ENCODE measurements at places on chromosomes 2 and 18.

DNA sequence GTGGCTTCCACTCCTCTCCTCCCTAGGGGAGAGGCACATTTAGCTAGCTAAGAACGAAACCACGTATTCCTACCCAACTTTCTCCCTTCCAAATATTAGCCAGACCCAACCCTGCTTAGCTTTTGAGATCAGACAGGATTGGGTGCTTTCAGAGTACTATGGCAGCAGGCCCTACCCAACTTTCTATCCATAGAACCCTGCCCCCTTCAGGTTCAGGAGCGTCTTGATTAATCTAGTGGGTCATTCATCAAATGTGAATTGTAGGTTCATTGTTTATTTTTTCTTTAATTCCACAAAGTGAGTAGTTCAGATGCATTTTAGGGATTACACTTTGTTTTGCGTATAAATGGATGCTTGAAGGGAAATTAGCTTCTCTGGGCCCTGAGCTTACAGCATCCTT is 188.3 kb downstream of the MIB1 start:
- no peaks in the 10 kb centered on the region for H3K36me3 ChIP-seq
- DNase-seq: no peak
- no peaks in the 10 kb centered on the region for H3K4me1 ChIP-seq
- H3K27me3 ChIP-seq: peaks cover 5% of the 10 kb centered on the region

GRCh38 chr2:233728723-233729301 is at the start of gene UGT1A3:
UGT1A3 (plus strand) TSS chr2:233729042; CDS start chr2:233729127, 85 bp downstream.
- peaks cover 8% of the 10 kb centered on the region for H3K27me3 ChIP-seq
- DNase-seq: no peak
- no peak within 1 kb of the TSS for H3K27ac ChIP-seq
- no peak within 1 kb of the TSS for H3K4me3 ChIP-seq
- H3K4me1 ChIP-seq: no peaks in the 10 kb centered on the region

GRCh38 chr2:202400941-202401340 is 24.8 kb downstream of the BMPR2 start:
- no peak for DNase-seq
- H3K4me3 ChIP-seq: no peak overlapping the region
- H3K27me3 ChIP-seq: no peaks in the 10 kb centered on the region
- peaks cover 4% of the 10 kb centered on the region for H3K4me1 ChIP-seq

- H3K36me3 ChIP-seq: no peaks in the 10 kb centered on the region
- no peak overlapping the region for H3K27ac ChIP-seq
- no peaks in the 10 kb centered on the region for H3K27me3 ChIP-seq
- no peak for DNase-seq
- H3K4me1 ChIP-seq: no peaks in the 10 kb centered on the region
These were observed 107.6 kb downstream of the LRP2 start for GRCh38 chr2:169254774-169255173.

DNA sequence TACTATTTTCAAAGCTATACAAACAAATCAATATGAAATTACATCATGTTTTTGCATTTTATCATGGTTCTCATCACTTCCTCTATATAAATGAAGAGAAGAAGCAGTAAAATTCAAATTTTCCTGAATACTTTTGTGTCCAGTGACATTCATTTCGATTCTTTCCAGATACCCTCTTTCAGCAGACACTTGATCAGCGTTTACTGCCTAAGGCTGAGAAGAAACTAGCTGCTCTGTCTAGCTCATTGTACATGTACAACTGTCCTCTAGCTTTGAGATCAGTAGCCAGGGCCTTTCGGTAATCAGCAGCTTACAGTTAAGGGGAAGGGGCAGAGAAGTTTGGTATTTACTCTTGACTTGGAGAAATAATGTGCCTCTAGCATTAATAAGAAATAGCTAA is 4.8 kb downstream of the VRK2 start:
- no peak overlapping the region for H3K4me3 ChIP-seq
- peaks cover 34% of the 10 kb centered on the region for H3K4me1 ChIP-seq
- no peak for DNase-seq
- peaks cover 51% of the 10 kb centered on the region for H3K36me3 ChIP-seq
- H3K27ac ChIP-seq: peak overlapping the region; percentile 24
- no peaks in the 10 kb centered on the region for H3K27me3 ChIP-seq

- H3K27me3 ChIP-seq: no peaks in the 10 kb centered on the region
- no peaks in the 10 kb centered on the region for H3K36me3 ChIP-seq
- no peak overlapping the region for H3K27ac ChIP-seq
- DNase-seq: no peak
- H3K4me1 ChIP-seq: no peaks in the 10 kb centered on the region
These were observed 59.1 kb upstream of the TMEM178A start for GRCh38 chr2:39606585-39606984.

GRCh38 chr2:215503381-215503780 is 67.5 kb upstream of the FN1 start:
- H3K27me3 ChIP-seq: no peaks in the 10 kb centered on the region
- no peak overlapping the region for H3K27ac ChIP-seq
- H3K4me3 ChIP-seq: no peak overlapping the region
- H3K36me3 ChIP-seq: no peaks in the 10 kb centered on the region
- H3K4me1 ChIP-seq: no peaks in the 10 kb centered on the region

DNA sequence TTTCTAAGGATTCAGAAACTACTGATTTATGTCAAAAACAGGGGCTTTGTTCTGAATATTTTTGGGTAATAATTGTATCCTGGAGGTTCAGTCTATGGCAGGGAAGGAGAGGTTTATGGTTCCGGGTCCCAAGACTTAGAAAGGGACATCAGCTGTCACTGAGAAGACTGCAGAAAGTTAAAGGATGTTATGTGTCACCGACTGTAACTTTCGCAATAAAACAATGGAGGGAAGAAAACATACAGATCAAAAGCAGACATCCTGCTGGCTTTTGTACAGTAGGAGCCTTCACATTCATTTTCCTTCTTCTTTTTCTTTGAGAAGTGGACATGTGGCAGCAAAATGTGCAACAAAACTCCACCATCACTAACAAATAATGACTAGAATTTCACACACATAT is 900.7 kb upstream of the SOX11 start:
- H3K27me3 ChIP-seq: no peaks in the 10 kb centered on the region
- DNase-seq: no peak
- no peak overlapping the region for H3K27ac ChIP-seq
- no peaks in the 10 kb centered on the region for H3K4me1 ChIP-seq
- no peaks in the 10 kb centered on the region for H3K36me3 ChIP-seq

GRCh38 chr2:72570413-72570812 is 255.4 kb downstream of the EXOC6B start:
- no peak overlapping the region for H3K4me3 ChIP-seq
- no peak overlapping the region for H3K27ac ChIP-seq
- no peaks in the 10 kb centered on the region for H3K27me3 ChIP-seq

DNA sequence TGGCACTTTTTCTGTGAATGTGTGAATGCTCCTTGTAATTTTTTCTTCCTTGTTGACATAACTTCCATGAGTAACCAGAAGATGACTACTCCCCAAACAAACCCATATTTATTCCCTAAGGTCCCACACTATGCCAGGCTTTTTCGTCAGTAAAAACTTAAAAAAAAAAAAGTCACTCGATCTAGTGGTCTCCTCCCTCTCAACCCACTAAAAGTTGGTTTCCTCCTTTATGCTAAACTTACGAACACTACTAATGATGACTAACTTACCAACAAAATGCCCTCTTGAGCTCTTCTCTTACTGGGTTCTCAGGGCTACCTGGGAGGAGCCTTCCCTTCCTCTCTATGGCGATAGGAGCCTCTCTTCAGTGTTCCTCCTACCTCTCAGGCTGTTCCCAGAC is 18.2 kb downstream of the ACVR1 start:
- no peaks in the 10 kb centered on the region for H3K4me1 ChIP-seq
- no peaks in the 10 kb centered on the region for H3K36me3 ChIP-seq
- DNase-seq: no peak
- no peak overlapping the region for H3K4me3 ChIP-seq
- H3K27me3 ChIP-seq: no peaks in the 10 kb centered on the region

- no peaks in the 10 kb centered on the region for H3K4me1 ChIP-seq
- H3K36me3 ChIP-seq: no peaks in the 10 kb centered on the region
- no peaks in the 10 kb centered on the region for H3K27me3 ChIP-seq
- no peak overlapping the region for H3K4me3 ChIP-seq
These were observed 563.4 kb downstream of the LRRTM4 start for GRCh38 chr2:76958749-76959148.

- no peaks in the 10 kb centered on the region for H3K36me3 ChIP-seq
- H3K4me3 ChIP-seq: peak overlapping the region; percentile 47
- peaks cover 90% of the 10 kb centered on the region for H3K4me1 ChIP-seq
- no peaks in the 10 kb centered on the region for H3K27me3 ChIP-seq
- peak overlapping the region; percentile 41 for H3K27ac ChIP-seq
These were observed 116.7 kb downstream of the LPIN1 start for GRCh38 chr2:11863103-11863502.

DNA sequence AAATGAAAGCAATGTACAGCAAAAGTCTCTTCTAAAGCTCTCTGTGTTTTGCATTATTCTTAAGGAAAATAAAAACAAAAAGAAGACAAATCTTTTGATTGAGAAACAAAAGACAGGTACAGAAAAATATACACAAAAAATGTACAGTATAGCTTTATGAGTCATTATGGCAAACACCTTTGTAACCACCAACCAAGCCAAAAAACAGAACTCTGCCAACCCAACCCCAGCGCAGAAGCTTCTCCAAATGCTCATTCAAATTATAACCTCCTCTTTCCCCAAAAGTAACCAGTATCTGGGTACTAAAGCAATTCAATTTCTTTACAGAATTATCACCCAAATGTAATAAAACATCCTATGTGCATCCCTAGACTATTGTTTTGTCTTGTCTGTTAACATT is 255.9 kb upstream of the STON1 start:
- H3K27me3 ChIP-seq: no peaks in the 10 kb centered on the region
- DNase-seq: no peak
- no peak overlapping the region for H3K27ac ChIP-seq
- H3K36me3 ChIP-seq: peaks cover 10% of the 10 kb centered on the region
- H3K4me3 ChIP-seq: no peak overlapping the region

DNA sequence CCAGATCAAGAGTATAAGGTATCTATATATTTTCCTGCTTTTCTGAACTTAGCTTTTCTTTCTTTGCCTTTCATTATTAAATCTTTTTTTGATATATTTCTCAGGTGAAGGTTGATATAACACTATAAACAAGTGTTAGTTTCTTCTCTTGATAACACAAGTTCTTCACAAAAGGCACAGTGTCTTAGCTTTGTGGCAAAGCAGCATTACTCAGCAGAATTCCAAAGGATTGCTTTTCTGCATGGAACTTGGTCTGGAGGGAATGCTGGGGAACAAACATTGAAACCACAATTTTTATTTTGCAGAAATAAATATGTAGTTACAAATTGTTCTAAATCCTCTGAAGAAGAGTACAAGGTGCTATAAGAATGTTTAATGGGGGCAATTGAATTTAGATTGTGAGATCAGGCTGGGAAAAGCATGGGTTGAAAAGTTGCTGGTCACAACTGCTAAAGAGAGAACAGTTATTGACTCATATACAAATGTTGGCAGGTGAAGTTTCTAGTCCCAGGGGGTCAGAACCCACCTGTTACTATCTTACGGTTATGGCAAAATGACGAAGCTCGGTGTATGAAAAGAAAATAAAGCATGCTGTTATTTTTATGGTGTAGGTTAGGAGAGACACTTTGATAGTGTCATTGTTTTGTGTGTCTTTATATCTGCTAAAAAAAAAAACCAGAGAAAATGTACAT is 68.2 kb downstream of the UBR3 start:
- no peak for DNase-seq
- H3K27ac ChIP-seq: no peak overlapping the region
- no peaks in the 10 kb centered on the region for H3K4me1 ChIP-seq
- no peaks in the 10 kb centered on the region for H3K27me3 ChIP-seq
- peaks cover 37% of the 10 kb centered on the region for H3K36me3 ChIP-seq

DNA sequence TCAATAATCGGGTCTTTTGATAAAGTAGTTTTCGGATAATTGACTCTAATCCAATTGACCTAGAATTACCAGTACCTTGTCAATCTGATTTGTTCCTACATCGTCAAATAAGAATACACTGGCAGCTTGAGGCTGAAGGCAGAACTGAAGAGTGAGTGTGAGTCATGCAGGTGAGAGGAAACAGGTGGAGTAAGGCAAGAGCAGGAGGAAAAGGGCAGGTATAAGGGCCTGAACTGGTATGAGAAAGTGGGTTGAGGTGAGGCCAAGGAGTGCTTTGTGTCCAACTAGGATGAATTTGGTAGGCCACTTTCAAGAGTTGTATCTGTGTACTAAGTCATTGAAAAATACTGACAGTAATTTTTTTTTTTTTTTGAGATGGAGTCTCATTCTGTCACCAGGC is 186.0 kb downstream of the ZNF385B start:
- no peaks in the 10 kb centered on the region for H3K36me3 ChIP-seq
- no peak overlapping the region for H3K4me3 ChIP-seq
- H3K27me3 ChIP-seq: peaks cover 2% of the 10 kb centered on the region

- no peak overlapping the region for H3K4me3 ChIP-seq
- H3K27me3 ChIP-seq: no peaks in the 10 kb centered on the region
- DNase-seq: no peak
- H3K27ac ChIP-seq: no peak overlapping the region
- no peaks in the 10 kb centered on the region for H3K36me3 ChIP-seq
These were observed 45.7 kb upstream of the RALBP1 start for GRCh38 chr18:9429662-9429993.

- peaks cover 15% of the 10 kb centered on the region for H3K36me3 ChIP-seq
- H3K27ac ChIP-seq: no peak overlapping the region
- peaks cover 22% of the 10 kb centered on the region for H3K4me1 ChIP-seq
These were observed 4.6 kb upstream of the PDK1 start for GRCh38 chr2:172551271-172551670.

- no peak overlapping the region for H3K4me3 ChIP-seq
- H3K4me1 ChIP-seq: no peaks in the 10 kb centered on the region
- H3K27me3 ChIP-seq: peaks cover 2% of the 10 kb centered on the region
- H3K36me3 ChIP-seq: no peaks in the 10 kb centered on the region
- no peak overlapping the region for H3K27ac ChIP-seq
- DNase-seq: no peak
These were observed 8.8 kb upstream of the THADA start for GRCh38 chr2:43604674-43605073.

DNA sequence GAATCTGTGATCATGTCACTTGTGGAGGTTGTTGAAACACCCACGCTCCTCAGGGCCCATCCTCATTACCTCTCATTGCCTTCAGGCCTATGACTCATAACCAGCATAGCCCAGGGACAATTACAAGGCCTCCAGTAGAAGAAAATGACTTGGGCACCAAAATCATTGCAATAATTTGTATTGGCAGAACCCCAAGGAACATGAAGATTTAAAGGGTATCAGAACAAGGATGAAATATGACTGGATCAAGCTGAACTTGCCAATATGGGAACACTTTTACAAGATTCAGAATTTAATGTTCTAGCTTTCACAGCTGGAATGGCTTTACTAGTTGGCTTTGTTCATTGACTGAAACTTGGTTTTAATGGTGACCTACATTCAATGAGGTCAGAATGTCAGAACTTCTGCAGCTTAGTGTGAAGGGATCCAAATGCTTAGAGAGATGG is 156.4 kb downstream of the COPS8 start:
- H3K27me3 ChIP-seq: peaks cover 2% of the 10 kb centered on the region
- no peak for DNase-seq
- no peak overlapping the region for H3K27ac ChIP-seq
- H3K4me3 ChIP-seq: no peak overlapping the region

DNA sequence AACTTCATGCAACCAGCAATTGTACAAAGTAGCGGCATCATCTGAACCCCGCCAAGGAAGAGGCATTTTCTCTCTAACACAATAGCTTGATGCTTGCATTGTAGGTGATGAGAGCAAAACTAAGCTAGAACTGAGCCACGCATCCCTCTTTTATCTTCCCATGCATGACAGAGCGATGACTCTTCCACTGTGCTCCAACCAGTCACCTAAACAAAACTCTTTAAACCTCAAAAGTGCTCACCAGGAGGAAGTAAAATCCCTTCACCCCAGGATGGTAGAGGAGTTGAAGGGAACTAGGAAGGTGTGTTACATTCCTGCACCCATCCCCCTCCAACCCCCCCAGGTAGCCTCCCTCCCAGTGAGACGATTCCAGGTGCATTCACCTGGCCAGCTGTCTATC is 59.7 kb upstream of the SALL3 start:
- H3K27ac ChIP-seq: no peak overlapping the region
- DNase-seq: no peak
- H3K27me3 ChIP-seq: no peaks in the 10 kb centered on the region
- no peaks in the 10 kb centered on the region for H3K4me1 ChIP-seq

All from activated B cell treated with CpG ODN at 0.5 μM for 24 hours (primary cell).